Kidney (tissue), 22 donors: ENCODE measurements at places on chromosomes 3 and 15. TPM values are rescaled to one million over a fixed set of nuclear protein-coding genes. Genes with fewer than 3 reads are reported as not detected.

TMEM45A gene
- 3.4 TPM for total RNA-seq

- DNase-seq = no peak
Measured at GRCh38 chr3:185313693-185314246, 49.2 kb upstream of the MAP3K13 start.

GRCh38 chr15:57867970-57868798 is 161.7 kb downstream of the POLR2M start:
- no peak for DNase-seq

DNA sequence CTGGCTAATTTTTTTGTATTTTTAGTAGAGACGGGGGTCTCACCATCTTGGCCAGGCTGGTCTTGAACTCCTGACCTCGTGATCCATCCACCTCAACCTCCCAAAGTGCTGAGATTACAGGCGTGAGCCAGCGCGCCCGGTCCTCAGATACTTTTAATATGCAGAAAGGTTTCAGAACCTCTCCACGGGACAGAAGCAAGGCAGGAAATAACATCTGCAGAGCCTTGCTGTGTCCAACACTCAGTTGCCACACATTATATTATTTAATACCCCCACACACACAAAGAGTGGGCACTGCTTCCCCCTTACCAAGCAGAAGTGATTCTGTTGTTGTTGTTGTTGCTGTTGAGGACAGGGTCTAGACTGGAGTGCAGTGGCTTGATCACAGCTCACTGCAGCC is 28.0 kb downstream of the OSBPL10 start:
- DNase-seq = no peak

GRCh38 chr15:40451527-40452158 is 10.9 kb downstream of the BAHD1 start:
- DNase-seq = no peak

- DNase-seq = no peak
Measured at GRCh38 chr3:15492847-15493360, 28.6 kb downstream of the COLQ start.

ITIH1 gene
- total RNA-seq = 0.22 TPM

DNA sequence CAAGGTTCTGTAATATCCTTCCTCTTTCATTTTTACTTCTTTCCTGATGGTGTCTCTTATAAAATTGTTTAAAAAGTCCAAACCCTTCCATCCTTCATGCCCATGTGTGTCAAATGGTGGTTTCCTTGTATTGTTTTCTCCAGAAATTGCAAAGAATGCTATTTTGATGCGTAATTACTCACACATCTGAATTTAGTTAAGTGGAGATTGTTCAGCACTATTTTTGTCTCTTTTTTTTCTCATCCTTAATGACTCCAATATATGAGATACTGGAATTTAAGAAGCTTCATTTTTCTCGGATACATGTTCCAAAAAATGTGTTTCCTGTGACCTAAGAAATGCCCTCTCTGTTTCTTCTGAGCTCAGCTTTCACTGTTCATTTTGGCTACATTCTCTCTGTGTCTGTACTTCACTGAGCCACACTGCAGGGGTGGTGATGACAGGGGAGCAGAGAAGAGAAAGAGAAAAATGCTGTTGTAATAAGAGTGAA is 799.8 kb downstream of the DIPK2A start:
- no peak for DNase-seq

FANCD2 gene
- 4.8 TPM for total RNA-seq

IL5RA gene
- 1.1 TPM for total RNA-seq
